Naive thymus-derived CD4-positive, alpha-beta T cell (primary cell): ENCODE measurements at places on chromosomes 11 and 22. TPM values are rescaled to one million over a fixed set of nuclear protein-coding genes. Genes with fewer than 3 reads are reported as not detected.

DNA sequence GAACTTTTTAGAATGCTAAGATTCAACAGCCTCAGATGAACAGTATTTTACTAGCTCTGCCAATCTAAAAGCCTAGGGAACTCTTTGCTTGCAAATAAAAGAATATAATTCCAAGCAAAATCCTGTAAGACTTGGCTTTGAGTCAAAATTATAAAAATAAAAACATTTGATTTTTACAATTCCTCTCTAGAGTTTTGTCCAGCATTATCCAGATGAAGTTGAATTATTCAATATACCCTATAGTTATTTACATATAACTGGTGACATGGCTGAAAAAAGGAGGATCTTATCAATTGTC is 378.3 kb downstream of the ETS1 start:
- H3K27ac ChIP-seq = no peak overlapping the region
- no peak for DNase-seq
- H3K36me3 ChIP-seq = no peaks in the 10 kb centered on the region
- H3K27me3 ChIP-seq = no peaks in the 10 kb centered on the region

DNA sequence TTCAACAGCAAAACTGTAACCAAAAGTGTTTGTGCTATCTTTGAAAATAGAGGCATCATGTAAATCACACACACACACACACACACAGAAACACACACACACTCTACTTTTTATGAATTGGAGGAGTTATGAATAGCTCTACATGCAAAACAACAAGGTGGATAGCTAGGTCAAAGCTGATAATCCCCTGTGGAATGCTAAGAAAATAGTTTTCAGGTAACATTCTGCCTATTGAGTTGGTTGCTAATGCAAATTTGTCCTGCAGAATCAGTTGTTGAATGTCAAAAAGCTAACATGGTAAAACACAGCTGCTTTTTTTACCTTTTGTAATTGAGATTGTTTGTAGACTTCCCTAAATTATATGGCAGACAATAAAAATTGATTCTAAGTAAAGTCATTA is 1658.4 kb upstream of the RAG2 start:
- no peaks in the 10 kb centered on the region for H3K27me3 ChIP-seq
- no peaks in the 10 kb centered on the region for H3K36me3 ChIP-seq
- no peak overlapping the region for H3K4me3 ChIP-seq
- H3K27ac ChIP-seq = no peak overlapping the region

- peaks cover under 1% of the 10 kb centered on the region for H3K27me3 ChIP-seq
- DNase-seq = no peak
- H3K27ac ChIP-seq = no peak overlapping the region
- no peak overlapping the region for H3K4me3 ChIP-seq
- no peaks in the 10 kb centered on the region for H3K4me1 ChIP-seq
Observed at GRCh38 chr11:31790649-31791048, 20.5 kb downstream of the PAX6 start.

GRCh38 chr11:110711448-110711775 is 825 bp downstream of the ARHGAP20 start:
- peaks cover 11% of the 10 kb centered on the region for H3K27me3 ChIP-seq
- DNase-seq = no peak
- no peaks in the 10 kb centered on the region for H3K36me3 ChIP-seq
- no peak overlapping the region for H3K27ac ChIP-seq
- peak overlapping the region; percentile 43 for H3K4me3 ChIP-seq

SLC7A4 gene
- not detected for total RNA-seq

SUSD2 gene
- 1.7 TPM for total RNA-seq

ARFGAP2 gene
- 103 and 107 TPM in 2 replicates for total RNA-seq
